Memory B cell (primary cell): ENCODE measurements at places on chromosomes 1 and 21.

GRCh38 chr21:40547906-40548513 lies 298.9 kb downstream of the DSCAM start:
- no peak for DNase-seq

DNA sequence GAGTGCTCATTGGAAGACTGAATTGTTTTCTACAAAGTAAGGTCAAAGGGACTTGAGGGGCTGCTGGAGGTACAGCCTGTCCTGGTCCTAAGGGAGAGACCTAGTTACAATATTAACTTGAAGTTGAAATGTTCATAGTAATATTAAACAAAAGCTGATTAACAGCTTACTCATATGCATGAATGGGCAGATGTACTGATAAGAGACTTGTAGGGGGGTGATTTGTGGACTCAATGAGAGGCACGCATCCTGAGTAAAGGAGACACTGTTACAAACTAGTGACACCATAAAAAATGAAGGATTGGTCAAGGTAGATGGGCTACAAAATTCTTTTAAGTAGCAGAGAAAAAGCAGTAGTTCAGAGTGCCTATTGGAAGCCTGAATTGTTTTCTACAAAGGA lies 2.7 kb downstream of the HSD11B1 start:
- DNase-seq, result no peak

GRCh38 chr1:225735252-225736149 lies 42.1 kb upstream of the SRP9 start:
- DNase-seq, result no peak

- no peak for DNase-seq
These were observed 36.1 kb downstream of the COA6 start for GRCh38 chr1:234409328-234409727.
